ENCODE measurements at places on chromosomes 7 and 10.

GRCh38 chr7:76011442-76011861 lies 17.1 kb upstream of the TMEM120A start:
- DNase-seq, result no peak

GRCh38 chr10:62903828-62904227 lies 87.7 kb upstream of the EGR2 start:
- no peak for DNase-seq

DNA sequence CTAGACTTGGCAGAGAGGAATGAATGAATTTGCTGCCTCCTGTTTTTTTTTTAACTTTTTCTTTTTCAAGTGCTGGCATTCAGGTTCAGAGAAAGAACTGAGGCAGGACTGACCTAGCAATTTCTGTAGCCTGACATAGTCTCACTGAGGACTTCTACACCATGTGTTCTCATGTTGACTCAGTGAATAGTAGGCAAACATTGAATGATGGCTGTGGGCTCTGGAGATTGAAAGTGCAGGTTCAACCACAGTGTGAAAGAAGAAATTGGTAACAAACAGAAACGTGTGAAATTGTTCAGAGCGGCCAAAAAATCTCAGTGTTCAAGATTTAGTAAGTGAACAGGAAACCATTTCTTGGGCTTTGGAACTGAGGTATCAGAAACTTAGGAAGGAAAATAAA lies 322.4 kb upstream of the GHITM start:
- DNase-seq, result no peak

DNA sequence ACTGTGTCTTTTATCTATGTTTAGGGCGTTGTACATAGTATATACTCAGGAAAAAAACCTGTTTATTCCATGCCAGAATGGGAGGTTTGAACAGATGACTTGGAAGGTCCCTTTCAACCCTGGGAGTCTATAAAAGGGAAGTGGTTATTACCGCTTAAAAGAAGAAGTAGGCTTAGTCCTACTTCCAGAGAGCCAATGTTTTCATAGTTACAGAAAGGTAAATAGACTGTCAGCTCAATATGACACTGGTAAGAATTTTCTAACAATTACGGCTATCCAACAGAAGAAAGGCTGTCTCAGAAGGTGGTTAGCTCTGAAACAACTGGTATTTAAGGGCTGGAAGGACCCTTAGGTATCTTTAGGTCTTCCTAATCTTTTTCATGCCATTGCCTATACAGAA lies 1.1 kb upstream of the TFAM start:
- no peak for DNase-seq

DNA sequence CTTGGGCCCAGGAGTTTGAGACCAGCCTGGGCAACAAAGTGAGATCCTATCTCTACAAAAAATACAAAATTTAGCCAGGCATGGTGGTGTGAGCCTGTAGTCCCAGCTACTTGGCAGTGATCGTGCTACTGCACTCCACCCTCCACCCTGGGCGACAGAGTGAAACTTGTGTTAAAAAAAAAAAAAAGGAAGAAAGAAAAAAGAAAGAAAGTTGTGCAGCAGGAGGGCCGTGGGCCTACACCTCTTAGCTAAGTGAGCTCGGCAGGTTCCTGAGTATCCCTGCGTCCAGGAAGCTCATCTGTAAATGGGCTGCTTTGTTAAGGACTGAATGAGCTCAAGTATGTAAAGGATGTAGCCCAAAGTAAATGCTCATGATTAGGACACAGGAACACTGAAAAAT lies 155.0 kb downstream of the RNF216 start:
- no peak for DNase-seq

DNA sequence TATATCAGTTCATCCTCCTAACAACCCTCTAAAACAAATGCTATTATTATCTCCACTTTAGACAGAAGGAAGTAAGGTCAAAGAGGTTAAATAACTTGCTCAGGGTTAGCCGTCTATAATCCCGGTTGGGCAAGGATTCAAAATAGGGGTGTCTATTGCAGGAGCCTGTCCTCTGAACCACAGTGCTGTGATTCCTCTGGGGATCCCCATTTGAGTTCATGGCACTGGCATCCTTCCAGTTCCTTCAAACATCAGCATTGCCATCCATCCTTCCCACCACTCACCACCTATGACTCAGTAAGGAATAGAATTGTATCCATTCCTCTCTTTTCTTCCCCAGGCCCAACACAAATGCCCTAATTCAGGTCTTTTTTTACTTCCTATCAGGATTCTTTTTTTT lies 25.6 kb downstream of the HPS6 start:
- no peak for DNase-seq

GRCh38 chr7:7614018-7614741 lies 26.4 kb upstream of the UMAD1 start:
- no peak for DNase-seq

GRCh38 chr10:28838908-28839307 lies 161.6 kb downstream of the BAMBI start:
- peak; percentile 23 for DNase-seq

- no peak for DNase-seq
These were observed 840.3 kb downstream of the CNTNAP2 start for GRCh38 chr7:146956853-146957252.

- no peak for DNase-seq
These were observed 2.1 kb downstream of the EPHB4 start for GRCh38 chr7:100825215-100825671.

GRCh38 chr7:38330861-38331621 lies 57.6 kb upstream of the TARP start:
- DNase-seq, result no peak

DNA sequence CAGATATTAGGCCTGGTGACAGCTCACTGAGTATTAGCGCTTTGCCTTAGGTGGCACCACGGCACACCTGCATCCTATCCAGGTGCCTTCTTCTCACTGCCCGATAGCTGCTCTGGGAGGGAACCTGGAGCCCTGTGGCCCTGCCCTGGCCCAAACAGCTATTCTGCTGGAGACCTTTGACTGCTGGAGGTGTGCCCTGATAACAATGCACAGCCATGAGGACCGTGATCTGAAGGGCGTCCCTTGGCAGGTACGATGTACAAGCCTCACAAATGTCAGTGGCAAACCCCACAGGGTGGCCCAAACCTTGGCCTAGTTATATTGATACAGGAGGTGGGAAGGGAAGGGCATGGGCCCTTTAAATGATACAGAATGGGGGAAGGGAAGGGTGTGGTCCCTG lies 259.5 kb downstream of the GRID1 start:
- DNase-seq, result no peak

DNA sequence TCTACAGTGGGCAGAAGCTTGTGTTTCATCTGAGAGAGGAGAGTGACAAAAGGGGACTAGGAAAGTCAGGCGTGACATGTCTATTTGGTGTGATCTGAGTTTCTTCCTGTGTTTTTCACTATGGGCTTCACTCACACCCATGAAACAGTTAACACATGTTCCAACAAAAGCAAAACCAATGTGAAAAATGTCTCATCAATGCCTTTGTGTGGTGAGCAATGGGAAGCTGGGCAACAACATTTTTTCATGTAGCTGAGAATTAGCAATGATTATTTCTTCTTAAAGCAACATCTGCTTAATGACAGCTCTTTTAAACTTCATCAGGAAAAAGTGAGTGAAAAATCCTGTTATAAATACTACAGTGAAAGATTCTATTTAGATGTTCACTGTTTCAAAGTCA lies 76.2 kb downstream of the NXPH1 start:
- DNase-seq, result no peak

- no peak for DNase-seq
These were observed 61.4 kb upstream of the NAMPT start for GRCh38 chr7:106346167-106346677.

DNA sequence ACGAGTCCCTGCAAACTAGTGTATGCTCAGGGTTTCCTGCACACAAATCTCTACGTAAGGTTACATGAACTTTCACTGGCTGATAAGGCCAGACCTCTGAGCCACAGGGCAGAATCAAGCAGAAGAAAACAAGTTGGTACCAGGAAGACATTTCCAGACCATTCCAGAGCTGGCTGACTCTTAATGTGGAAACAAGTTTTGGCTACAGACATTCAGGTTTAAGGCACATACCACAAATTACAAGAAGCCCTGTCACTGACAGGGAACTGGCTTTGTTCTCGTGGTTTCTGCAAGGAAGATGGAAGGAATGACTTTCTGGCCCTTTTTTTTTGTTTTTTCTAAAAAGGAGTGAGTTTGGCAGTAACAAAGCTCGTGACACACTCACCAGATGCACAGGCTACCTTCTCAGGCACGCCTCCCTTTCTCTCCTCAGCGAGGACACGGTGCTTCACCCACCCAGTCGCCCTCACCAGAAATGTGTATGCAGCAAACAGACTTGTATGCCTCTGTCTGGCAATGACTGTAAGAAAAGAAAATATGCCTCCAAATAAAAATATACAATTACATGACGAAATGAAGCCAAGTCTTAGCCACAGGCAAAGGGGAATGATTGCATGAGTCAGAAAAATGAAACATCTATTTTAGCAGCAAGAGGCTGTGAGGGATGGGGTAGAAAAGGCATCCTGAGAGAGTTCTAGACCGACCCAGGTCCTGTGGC lies 22.6 kb downstream of the PLAC9 start:
- DNase-seq, result no peak

DNA sequence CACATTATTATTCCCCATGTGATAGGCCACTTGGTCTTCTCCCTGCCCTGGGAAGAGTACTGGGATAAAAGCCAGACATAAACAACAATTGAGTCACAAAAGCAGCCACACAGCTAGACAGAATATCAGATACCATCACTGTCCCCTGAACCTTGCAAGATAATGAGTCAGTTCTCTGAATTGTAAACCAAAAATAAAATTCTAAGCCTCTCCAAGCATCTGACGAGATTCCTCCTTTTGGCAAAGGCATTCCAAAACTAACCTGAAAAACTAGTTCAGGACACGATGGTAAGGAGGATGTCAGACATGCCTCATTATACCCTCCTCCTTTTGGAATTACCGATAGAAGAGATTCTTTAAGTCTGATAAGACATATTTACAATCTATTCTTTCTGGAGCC lies 450.7 kb downstream of the HTR7 start:
- DNase-seq, result no peak

- DNase-seq, result no peak
These were observed 24.3 kb downstream of the RGR start for GRCh38 chr10:84269162-84269561.

DNA sequence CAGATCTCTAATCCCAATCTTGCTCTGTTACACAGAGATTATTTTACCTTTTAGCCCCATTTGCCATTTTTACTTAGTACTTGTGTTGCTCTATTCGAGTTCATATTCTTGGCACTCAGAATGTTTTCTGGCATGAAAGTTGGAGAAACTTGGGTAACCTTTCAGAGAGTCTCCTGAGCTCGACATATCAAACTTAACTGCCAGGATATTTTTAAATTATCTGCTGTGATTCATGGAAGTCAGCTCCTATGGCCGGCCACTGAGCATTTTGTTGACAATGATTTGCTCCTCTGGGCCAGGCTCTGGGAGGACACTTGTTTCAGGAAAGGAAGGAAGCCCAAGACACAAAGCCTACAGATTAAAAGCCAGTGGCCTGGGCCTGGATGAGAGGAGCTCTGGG lies 396.7 kb downstream of the TNS3 start:
- no peak for DNase-seq

GRCh38 chr10:20281579-20281978 lies 465.3 kb downstream of the PLXDC2 start:
- no peak for DNase-seq

DNA sequence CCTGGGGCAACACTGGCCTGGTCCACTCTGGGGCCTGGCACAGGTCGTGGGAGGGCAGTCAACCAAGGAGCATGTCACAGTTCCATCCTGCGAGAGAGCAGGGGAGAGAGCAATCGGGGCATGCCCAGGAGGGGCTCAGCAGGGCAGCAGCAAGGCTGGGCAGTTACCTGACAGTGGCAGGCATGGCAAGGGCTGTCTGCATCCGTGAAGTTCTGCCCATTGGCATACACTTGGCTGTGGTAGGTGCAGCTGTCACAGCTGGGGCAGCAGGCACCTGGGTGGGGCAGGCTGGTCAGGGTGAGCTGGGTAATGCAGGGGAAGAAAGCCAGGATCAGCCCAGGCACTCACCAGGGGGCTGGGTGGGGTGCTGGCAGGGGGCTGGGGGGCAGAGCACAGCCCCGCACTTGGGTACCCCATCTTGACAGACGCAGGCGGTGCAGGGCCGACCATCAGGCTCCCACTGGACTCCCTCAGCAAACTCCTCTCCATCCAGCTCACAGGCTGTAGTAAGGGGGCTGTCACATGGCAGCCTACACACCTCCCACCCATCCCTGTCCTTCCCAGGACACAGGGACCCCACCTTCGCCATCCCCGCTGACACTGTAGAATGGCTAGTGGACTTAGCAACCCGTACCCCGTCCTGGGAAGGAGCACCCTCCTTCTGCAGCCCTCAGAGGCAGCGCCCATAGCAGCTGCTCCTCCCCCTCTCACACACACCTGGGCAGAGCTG lies 17.8 kb downstream of the KCP start:
- DNase-seq, result peak; percentile 45

- DNase-seq, result no peak
These were observed 4.0 kb upstream of the NKX2-3 start for GRCh38 chr10:99528494-99529441.

- peak; percentile 65 for DNase-seq
These were observed 3.2 kb upstream of the ZNF775 start for GRCh38 chr7:150375662-150376521.

DNA sequence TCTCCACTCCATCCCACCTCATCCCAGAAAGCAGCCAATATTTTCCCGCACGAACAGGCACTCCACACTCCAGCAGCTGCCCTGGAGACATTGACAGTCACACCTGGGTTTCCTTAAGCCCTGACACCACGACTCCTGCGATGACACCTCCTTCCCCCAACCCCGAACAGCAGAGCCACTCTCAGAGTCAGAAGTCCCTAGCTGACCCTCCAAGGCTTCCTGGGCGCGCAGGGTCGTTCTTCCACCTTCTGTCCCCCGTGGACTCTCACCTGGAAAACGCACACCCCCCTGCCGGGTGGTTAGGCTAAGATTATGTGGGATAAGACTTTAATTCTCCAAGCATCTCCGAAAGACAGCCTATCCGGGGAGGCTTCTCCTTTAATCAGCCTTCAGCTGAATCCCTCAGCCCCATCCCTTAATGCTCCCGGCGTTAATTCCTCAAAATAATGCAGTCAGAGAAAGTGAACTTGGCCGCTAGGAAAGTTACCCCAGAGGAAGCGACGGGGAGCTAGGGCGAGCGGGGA lies 1.1 kb downstream of the DENND11 start:
- DNase-seq, result no peak

GRCh38 chr7:133130166-133130565 lies 48.3 kb upstream of the CHCHD3 start:
- no peak for DNase-seq

GRCh38 chr7:7642081-7642480 lies 1.5 kb downstream of the UMAD1 start:
- peak; percentile 41 for DNase-seq

Measured in left colon (tissue), 2 donors.